ENCODE measurements at places on chromosomes 11 and 22. TPM values are rescaled to one million over a fixed set of nuclear protein-coding genes. Genes with fewer than 3 reads are reported as not detected.

GRCh38 chr11:122634501-122634900 lies 21.0 kb upstream of the UBASH3B start:
- DNase-seq = no peak

The KCNJ11 gene
- total RNA-seq = 0.48 TPM

The PRR33 gene
- not detected for total RNA-seq

The OR4D6 gene
- total RNA-seq = 0.96 TPM

DNA sequence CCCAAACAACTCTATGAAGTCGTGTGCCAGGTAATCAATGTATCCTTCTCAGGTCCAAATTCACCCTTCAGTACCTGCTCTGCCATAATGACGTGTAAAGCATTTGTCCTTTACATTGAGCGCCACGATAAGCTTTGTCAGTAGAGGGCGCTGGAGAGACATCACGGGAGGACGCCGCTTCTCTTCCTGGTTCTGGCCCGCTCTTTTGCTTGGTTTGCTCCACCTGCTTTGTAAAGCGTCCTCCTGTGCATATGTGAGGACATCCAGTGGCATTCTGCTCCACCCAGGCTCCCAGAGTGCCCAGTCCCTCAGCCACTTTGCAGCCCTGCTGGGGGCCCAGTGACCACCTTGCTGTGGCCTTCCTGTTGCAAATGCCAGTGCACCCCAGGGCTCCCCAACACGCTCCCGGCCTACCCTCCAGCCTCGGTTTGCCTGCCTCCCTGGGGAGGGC lies 61.1 kb downstream of the WT1 start:
- DNase-seq = peak; percentile 18

DNA sequence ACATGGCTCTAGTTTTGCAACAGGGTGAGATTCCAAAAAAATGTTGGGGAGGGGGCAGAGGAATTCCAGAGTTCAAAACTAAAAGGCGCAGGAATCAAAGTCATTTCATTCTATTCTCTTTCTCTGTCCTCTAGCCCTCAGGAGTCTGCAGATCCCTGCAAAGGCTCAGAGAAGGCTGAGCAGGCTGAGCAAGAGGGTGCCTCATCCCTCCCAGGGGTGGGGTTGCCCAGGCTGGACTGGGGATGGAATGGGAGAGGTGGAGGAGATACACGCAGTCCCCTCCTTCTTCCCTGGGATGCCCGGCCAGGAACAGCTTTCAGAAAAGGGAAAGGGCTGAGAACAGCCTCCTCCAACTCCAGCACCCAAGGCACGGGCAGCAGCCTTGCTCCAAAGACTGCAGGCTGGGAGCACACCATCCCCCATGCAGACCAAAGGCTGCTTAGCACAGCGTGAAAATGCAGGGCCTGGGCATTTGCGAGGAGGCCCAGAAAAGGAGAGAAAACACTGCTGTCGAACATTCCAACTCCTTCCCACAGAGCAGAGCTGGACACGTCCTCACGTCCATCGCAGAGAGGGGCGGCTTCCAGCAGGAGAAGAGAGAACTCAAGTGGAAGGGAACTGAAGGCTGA lies 51.8 kb downstream of the MN1 start:
- peak; percentile 95 for DNase-seq

DNA sequence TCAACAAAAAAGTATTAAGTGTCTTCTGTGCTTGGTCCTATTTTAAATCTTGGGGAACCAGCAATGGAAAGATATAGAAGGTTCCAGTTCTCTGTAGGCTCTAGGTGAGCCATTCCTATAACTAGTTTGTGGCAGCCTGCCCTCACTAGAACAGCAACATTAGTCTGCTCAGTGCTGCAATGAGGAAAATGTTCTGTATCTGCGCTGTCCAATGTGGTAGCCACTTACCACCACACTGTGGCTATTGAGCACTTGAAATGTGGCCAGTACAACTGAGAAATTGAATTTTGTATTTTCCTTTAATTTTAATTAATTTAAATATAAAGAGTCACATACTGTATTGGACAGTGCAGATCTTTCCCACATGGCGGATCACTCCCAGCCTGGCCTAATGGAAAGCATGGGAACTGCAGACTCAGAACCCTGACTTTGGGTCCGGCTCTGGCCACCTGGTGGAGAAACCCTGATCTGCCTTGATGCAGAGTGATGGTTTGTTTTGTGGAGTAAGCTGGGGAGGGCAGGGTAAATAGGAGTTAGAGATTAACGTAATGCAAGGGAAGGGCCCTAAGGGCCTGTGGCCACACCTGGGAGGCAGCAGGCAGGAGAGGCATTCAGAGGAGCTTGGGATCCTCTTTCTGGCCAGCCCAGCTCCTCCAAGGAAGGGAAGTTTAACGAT lies 101.0 kb downstream of the ME3 start:
- no peak for DNase-seq

DNA sequence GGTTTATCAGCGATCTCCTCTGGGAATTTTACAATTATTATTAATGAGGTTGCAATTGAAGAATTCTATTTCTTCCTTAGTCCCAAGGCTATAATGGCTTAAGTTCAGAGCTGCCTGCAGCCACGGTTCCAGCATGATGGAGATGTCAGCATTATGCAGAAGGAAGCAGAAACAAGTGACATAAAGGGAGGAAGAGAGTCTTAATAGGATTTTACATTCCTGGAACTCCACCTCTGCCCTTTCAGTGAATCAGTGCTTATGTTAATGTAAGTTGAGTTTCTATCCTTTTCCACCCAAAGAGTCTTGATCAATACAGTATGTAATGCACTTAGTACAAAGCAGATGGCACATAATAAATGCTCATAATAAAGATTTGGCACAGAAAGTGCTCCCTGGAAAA lies 11.6 kb upstream of the NRGN start:
- DNase-seq = no peak

DNA sequence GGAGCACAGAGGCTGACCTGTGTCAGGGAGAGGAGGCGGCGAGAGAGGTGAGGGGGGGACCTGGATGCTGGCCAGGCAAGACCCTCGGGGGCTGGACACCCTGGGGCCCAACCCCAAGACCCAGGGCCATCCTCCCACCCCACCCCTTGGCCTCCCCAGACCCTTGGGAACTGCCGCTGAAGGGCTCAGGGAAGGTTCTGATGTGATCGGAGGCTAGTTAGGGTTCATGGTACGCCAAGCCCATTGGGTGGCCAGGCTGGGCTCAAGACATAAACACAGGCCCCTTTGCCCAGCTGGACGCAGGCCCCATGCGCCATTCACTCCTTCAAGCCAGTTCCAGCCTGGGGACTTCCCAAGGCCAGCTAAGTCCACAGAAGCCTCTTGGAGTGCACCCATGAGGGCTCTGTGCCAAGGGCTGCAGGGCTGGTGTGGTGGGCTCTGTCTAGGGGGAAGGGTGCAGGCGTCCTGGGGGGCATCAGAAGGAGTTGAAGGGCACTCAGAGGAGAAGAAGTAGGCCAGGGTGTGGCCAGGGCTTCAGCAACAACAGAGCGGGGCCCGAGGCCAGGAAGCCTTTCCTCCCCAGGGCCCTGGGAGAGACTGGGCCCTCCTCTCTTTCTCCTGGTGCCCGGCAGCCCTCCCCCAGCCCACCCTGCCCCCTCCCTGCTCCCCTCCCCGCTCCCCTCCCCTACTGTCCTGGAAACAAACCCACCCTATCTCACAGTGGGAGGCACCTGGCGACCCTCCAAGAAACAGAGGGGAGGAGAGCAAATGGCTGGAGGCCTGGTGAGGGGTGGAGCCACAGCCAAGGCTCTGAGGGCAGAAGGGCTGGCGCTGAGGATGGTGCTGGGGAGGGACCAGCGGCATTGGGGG lies 12.9 kb downstream of the TSPAN32 start:
- DNase-seq = peak; percentile 98

DNA sequence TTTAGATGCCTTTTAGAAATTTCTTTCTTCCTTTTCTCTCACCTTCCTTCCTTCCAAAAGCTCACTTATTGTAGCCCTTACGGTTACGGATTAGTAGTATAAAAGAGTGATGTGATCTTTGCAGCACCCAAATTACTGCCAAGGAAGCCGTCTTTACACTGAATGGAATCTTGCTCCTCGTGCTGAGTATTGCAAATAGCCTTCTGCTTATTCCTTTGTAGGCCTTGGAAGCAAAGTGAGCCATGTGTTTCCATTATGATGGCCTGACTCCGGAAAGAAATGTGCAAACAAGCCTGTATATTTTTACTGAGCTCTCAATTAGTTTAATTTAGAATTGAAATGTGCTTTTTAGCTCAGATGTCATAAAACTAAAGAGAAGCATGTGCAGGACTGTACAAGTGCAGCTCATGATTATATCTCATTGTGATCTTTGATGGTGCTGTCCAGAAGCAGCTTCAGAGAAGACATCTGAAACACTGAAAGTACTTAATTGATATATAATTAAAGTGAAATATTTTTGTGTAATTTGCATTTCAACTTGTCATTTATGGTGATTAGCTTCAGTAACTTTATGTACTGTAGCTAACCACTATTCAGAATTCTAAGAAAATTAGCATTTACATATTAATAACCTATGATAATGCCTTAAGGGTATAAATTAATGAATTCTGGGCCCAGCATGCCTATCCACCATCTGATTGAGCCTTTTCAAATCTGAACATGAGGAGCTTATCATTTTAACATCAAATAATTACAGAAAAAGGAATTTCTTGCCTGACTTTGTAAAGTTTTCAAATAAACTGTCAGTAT lies 129.3 kb downstream of the GRIA4 start:
- no peak for DNase-seq

GRCh38 chr11:33452836-33453624 lies 195.8 kb downstream of the HIPK3 start:
- DNase-seq = peak; percentile 87

DNA sequence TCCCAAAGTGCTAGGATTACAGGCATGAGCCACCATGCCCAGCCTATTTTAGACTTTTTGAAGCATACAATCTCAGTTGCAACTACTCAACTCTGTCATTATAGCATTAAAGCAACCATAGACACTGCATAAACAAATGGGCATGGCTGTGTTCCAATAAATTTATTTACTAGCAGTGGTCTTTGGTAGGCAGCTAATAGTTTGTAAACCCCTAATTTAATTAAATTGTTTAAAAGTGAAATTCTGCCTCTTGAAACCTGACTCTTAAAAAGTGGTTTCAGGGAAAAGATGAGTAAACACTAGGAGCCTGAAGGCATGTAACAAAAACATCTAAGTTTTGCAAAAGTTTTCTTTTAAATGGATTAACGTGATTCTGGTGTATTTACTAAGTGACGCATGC lies 1364.5 kb downstream of the LRRC4C start:
- no peak for DNase-seq

- DNase-seq = no peak
Measured at GRCh38 chr11:19984048-19984742, 176.1 kb downstream of the DBX1 start.

The SUSD2 gene
- total RNA-seq = 12.3 TPM

GRCh38 chr11:94769880-94770279 lies 1.7 kb downstream of the AMOTL1 start:
- DNase-seq = peak; percentile 39

DNA sequence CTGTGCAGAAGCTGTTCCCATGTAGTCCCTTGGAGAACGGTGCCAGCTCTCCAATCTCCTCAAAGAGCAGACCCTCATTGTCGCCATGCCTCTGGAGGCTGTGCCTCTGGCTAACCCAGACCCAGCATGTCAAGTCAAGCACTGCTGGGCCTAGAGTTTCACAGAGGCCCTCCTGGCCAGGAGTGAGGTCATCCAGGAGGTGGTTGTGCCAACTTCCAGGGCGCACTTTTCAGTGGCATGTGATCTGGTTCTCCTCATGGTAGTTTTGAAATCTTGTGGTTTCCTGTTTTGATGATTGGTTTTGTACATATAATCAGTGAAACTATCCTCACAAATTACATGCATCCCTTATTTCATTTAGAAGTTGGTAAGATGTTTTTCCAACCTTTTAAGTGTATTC lies 78.9 kb downstream of the PPFIBP2 start:
- no peak for DNase-seq

The CCDC82 gene
- total RNA-seq = 73.7 TPM

The RFPL3 gene
- total RNA-seq = 0.48 TPM

- DNase-seq = no peak
Measured at GRCh38 chr11:55811067-55811466, at the start of gene OR5L1. Gene OR5L1 (plus strand): TSS chr11:55811367. CDS start chr11:55811467, 100 bp downstream.

- no peak for DNase-seq
Measured at GRCh38 chr11:2893935-2894334, 8.4 kb upstream of the CDKN1C start.

GRCh38 chr11:16999116-16999515 lies 15.1 kb downstream of the PLEKHA7 start:
- DNase-seq = no peak
